ENCODE measurements at places on chromosomes 11 and 22.

DNA sequence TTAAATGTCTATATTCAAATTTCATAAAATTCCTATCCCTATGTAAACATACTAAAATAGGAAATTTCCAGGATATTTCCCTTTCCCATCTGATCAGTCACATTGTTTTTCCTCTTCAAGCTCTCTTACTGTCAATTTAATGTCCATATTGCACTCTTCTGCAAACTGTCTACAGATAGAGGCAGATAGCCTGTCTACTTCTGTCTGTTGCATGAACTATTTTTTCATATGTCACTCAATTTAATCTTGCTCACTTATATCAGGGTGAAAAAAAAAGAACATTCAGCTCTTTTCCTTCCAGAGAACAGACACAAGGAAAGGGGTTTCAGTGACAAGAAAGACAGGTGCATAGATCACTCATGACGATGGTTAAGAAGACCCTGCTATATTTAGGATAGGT lies 1013.9 kb upstream of the CCDC90B start:
- no peak for DNase-seq

DNA sequence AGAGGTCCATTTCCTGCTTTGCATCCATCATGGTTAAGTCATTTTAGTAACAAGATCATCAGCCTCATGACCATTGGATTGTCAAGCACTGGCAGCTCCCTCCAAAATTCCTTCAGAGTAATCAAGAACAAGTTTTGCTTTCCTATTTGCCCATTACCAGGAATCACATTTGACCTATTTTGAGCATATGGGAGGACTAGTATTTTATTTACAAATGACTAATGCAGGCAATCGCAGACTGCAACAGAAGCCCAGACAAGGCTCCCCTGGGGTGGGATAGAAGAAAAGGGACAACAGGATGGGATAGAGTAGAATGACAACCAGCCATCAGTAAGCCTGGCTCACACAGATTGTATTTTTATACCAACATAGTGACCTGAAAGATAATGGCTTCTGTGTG lies 9.1 kb downstream of the MMP10 start:
- DNase-seq = no peak

DNA sequence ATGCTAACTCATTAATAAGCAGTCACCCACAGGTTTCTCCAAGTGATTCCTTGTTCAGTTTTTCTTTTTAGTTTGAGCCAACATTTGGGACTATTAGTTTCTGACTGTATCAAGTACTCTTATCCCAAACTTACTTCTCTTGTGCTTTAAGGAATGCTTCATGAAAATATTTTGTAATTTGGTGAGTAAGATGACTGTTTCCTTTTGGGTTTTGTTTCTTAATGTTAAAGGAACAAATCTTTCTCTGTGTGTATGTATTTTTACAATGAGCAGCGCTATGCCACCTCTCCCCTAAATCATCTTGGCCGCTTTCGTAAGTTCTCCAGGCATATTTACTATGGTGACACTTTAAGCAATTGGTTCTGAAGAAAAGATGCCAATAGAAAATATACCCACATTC lies 72.4 kb downstream of the LDLRAD3 start:
- DNase-seq = no peak

GRCh38 chr11:2267851-2268728 lies 2.3 kb downstream of the ASCL2 start:
- no peak for DNase-seq

DNA sequence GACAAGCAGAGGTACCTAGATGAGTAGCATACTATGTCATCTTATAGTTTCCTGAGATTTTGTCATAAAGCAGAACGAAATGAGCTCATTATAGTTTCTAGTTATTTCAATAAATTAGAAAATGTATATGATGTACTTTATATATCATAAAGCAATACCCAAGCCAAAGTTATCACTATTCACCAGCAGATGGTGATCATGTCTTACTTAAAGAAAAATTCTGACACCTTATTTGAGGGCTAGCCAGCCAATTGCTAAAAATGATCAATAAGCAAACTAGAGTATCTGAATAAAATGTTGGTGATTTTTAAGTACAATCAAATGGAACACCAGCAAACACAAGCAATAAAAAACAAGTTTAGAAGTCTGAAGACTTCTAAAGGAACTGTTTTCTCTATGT lies 44.1 kb downstream of the RSF1 start:
- DNase-seq = no peak

- DNase-seq = peak; percentile 72
Measured at GRCh38 chr11:58573451-58574104, 2.1 kb downstream of the LPXN start.

DNA sequence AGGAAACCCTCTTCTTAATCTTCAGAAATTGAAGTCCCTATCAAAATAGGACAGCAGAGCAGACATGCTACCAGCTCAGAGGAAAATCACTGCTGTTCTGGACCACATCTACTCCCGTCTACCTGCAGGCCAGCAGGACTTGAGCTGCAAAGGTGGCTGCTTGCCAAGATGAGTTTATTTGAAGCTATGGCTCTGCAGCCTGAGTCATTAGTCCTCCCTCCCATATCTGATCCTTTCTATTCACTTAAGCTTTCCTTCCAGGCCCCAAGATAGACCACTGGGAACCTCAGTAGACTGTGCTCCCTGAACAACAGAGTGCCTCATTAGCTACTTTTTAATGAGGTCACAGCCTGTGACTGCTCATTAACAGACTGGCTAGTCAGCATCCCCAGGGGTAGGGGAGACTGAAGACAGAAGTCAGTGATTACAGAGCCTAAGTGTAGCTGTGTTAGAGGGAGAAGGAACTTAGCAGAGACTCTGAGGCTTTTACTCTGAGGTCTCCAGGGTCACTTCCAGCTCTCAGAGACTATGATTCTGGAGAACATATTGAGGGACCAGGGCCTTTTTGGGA lies 6.8 kb upstream of the OR10A2 start:
- DNase-seq = no peak

DNA sequence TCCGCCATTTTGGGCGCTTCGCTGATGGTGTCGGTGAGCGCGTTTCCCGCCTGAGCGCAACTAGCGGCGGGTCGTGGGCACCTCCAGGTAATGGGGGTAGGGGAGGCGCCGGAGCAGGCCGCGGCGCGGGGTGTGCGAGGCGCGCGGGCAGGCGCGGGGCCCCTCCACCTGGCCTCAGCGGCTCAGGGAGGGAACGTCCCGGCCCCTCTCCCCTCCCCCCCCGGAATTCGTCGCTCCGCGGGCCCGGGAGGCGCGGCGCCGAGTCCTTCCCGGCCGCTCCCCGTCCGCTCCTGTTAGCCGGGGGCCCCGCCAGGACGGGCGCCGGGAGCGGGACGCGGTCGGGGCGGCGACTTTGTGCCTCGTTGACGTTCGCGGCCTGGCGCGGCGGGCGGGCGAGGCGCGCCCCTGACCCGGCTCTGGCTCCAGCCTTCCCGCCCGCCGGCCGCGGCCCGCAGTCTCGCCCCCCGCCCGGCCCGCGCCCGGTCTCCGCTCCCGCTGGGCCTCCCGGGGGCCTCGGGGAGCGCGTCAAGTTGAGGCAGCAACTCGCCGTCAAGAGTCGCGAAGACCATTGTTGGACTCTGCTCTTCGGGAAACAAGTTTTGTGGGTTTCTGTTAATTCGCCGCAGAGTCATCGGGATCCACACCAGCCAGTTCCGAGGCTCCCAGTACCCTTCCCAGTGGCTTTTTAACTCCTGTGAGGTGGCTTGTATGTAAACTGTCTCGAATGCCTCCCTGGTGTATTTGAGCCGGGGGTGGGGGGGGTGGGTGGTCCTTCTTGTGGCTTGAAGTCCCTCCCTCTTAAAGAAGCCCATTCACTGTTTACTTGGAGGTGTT lies at the start of gene PPP6R3:
Gene PPP6R3 (plus strand): TSS at position 12 of the 834 bp plus-strand sequence. CDS start 76,913 bp downstream, outside the sequence.
- DNase-seq = no peak

GRCh38 chr22:38718414-38718813 lies 12.7 kb downstream of the GTPBP1 start:
- no peak for DNase-seq

DNA sequence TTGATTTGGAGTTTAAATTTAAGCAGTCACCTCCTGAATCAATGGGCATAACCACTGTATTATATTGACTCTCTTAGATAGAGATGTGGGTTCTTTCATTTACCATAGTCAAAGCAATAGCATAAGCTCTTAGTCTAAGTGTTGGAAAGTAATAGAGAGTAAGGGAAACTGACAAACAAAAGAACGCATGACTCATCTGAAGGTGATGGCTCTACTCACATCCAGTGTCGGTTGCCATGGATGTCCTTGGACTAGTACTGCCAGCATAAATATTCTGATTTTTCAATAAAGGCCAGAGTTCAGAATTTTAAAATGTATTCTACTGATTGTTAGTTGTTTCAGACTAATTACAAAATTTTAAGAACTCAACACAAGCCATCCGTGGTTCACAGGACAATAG lies 444.9 kb upstream of the DDI1 start:
- no peak for DNase-seq

GRCh38 chr11:3817181-3817800 lies 8.9 kb downstream of the PGAP2 start:
- no peak for DNase-seq

DNA sequence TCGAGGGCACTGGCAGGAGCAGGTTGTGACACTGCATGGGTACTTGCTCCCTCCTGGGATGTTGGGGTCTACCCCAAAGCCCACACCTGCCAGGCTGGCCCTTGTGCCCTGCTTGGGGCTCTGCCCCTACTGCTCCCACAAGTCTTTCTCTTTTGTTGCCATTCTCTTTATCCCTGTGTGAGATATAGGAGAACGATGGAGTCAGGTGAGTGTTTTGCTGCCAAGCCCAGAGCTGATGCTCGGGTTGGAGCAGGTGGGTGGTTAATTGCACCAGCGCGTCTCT lies 292.6 kb downstream of the TBC1D22A start:
- DNase-seq = no peak

DNA sequence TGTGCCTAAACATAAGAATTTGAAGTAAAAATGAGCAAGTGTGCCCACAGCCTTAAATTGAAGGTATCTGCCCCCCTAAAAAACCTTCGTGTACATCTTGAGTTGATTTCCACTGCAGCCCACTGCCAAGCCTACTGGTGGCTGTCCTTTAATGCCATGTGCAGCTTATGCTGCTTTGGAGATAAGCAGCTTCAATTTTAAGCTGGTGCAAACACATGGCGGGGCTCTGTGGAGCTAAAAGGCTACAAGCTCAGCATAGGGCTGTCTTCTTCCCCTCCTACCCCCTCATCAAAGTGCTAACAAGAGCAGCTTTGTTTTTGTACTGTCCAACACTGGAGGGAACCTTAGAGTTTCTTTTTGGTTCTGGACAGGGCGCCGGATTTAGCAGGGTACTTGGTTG lies 128.5 kb upstream of the LMO1 start:
- DNase-seq = no peak

DNA sequence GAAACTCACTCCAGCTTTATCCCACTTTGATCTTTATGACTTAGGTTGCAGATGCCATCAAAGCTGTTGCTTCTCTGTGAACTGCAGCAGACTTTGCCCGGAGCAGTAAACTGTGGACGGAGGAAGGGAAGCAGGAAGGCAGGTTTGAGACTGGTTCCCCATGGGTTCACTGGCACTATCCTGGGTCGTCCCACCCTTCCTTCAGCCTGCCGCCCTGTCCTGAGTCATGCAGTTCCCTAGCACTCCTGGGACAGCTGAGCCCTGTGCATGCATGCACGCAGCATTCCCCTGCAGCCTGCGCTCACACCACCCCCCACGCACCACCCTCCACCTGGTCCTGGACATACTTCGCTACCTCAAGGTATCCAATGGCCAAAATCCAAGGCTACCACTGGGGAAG lies 23.5 kb upstream of the P2RY2 start:
- DNase-seq = no peak

GRCh38 chr11:29343465-29344333 lies 673.1 kb downstream of the KCNA4 start:
- peak; percentile 11 for DNase-seq

DNA sequence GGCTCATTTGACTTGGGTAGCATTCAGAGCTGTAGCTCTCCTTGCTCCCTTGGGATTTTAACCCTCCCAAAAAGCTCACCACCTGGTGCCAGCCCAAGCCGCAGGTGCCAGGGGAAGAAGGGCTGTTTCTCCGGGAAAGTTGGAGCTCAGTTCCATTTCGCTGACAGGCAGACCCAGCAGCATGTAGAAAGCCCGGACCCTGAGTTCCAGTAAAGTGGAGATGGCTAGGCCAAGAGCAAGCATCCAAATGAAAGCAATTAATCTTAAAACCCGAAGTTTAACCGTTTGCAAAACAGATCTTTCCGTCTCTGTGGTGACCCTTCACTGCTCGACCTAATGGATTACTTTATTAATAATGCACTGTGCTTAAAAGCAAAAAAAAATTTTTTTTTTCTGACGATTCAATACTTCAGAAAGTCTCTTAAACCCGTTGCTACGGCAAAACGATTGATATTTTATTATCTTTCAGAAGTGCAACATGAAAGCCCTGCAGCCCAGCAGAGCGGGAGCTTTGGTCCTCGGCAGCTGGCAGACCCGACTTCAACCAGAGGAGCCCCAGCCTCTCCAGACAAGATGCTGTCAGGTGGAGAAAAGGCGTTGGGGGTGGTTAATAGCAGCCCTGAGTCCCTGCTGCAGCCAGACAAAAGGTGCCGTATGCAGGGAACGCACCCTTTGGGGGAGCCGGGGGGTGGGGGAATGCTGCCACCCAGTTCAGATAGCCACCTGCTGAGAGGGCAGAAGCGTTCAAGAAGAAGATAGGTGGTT lies 3.3 kb downstream of the LMO1 start:
- no peak for DNase-seq

GRCh38 chr11:130124096-130124495 lies 35.5 kb upstream of the ST14 start:
- DNase-seq = no peak

GRCh38 chr11:128757886-128758612 lies 64.2 kb downstream of the FLI1 start:
- DNase-seq = peak; percentile 48

DNA sequence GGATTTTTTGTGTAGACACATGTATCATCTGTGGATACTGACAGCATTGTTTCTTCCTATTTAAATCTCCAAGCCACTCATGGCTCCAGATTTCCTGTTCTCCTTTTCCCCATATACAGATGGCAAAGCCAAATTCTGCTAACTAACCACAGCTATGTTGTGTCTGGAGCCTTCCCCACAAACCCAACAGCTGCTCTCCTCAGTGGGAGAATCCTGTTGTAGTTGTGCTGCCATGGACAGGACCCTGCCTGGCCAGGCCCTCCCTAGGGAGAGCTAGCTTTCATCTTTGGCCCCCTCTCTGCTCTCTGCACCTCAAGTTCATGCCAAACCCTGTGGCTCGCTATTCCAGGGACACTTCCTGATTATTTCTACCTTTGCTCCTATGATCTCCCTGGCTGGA lies 106.4 kb upstream of the CCDC90B start:
- no peak for DNase-seq

DNA sequence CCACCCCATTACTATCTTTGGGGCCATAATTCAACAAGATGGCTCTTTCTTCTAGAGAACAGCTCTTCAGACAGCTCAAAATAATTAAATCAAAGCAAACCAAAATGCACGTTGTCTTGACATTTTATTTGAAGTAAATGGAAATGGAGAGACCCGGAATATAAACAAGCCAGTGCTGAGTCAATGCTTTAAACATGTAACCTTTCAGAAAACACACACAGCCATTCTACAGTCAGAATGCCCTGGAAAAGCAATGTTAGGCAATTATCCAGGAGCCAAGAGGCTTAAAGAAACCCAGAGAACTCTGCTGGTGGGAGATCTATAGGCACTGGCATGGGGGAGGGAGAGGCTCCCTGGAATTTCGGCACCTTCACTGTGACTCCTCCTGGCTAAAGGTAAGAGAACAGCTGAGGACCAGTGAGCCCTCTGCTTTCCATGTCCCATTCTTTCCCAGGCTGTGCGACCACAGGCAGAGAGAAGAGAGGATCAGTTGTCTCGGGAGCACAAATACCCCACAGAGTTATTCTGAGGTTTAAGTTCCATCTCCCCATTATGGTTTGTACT lies 254.0 kb upstream of the CCDC90B start:
- no peak for DNase-seq
